ENCODE measurements at places on chromosomes 7 and 10.

DNA sequence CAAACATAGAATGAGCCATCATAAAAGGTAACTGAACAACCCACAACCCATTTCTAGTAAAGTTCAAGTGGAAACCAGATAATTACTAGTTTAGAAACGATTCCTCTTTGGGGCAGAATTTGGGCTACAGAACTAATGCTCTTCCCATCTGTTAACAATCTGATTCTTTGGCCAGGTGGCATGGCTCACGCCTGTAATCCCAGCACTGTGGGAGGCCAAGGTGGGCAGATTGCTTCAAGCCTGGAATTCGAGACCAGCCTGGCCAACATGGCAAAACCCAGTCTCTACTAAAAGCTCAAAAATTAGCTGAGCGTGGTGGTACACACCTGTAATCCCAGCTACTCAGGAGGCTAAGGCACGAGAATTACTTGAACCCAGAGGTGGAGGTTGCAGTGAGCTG is 18.5 kb downstream of the CYP51A1 start:
- H3K4me3 ChIP-seq: no peak overlapping the region
- DNase-seq: no peak
- H3K4me1 ChIP-seq: no peaks in the 10 kb centered on the region
- H3K36me3 ChIP-seq: peaks cover 28% of the 10 kb centered on the region

DNA sequence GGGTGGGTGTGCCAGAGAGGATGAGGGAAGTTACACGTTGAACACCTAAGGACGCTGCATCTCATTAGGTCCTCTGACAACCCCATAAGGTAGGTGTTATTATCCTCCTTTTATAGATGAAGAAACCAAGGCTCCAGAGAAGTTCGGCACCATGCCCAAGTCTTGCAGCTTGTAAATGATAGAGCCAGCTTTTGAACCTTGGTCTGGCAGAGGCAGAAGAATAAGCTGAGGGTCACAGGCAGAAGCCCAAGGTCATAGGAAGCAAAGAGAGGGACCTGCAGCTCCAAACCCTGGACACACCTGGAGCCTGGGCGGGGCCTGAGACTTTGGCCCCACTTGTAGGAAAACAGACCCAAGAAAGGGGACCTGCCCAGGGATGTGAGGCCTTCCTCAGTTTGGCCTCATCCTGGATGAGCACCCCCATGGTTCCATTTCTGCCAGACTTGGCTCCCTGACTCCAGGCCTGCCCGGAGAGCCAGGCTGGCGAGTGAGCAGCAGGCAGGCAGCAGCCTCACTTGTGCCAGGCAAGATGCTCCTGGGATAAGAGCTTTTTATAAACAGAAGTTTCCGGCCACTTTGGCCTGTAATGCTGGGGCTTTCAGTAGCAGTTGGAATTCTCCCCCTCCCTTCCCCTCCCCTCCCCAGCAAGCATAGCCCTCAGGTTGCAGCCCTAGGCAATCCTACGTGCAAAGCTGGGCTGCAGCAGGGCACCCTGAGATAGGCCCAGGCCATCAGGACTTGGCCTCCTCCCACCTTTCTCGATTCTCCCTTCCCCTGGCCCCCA is 2.4 kb downstream of the KCNH2 start:
- H3K36me3 ChIP-seq: no peaks in the 10 kb centered on the region
- peaks cover 48% of the 10 kb centered on the region for H3K27me3 ChIP-seq
- no peak for DNase-seq
- H3K4me1 ChIP-seq: no peaks in the 10 kb centered on the region

DNA sequence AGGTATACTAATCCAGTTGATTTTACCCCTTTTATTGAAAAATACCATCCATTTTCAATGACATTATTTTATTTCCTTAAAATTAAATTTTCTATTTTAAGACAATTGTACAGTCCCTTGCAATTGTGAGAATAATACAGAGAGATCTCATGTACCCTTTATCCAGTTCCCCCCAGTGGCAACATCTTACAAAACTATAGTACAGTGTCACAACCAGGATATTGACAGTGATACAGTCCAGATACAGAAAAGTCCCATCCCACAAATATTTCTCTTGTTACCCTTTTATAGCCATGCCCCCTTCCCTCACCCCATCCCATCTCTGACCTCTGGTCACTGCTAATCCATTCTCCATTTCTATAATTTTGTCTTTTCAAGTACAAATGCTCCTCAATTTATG is 18.5 kb downstream of the ELFN1 start:
- H3K27me3 ChIP-seq: no peaks in the 10 kb centered on the region
- no peak for DNase-seq
- H3K27ac ChIP-seq: no peak overlapping the region
- H3K4me3 ChIP-seq: no peak overlapping the region
- H3K4me1 ChIP-seq: no peaks in the 10 kb centered on the region

GRCh38 chr7:45580053-45580872 is 6.1 kb downstream of the ADCY1 start:
- peak; percentile 91 for DNase-seq
- H3K36me3 ChIP-seq: no peaks in the 10 kb centered on the region
- H3K4me3 ChIP-seq: no peak overlapping the region
- no peak overlapping the region for H3K27ac ChIP-seq

DNA sequence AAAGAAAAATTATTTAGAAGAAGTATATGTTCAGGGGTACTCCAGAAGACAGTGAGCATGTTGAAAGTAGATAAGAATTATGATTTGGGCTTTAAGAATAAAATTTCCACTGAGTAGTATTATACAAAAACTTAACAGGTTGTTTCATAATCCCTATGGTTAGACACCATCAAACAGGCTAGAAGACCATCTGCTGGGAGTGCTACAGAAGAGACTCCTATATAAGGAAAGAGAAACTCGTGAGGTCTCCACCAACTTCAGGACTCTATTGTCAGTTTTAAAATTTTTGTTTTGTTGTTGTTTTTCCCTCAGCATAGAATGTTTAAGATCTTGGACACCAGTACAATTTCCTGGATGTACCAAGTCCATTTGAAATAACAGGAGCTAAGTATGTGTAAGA is 13.1 kb downstream of the DNAJC1 start:
- no peaks in the 10 kb centered on the region for H3K36me3 ChIP-seq
- no peak overlapping the region for H3K27ac ChIP-seq
- no peaks in the 10 kb centered on the region for H3K27me3 ChIP-seq

DNA sequence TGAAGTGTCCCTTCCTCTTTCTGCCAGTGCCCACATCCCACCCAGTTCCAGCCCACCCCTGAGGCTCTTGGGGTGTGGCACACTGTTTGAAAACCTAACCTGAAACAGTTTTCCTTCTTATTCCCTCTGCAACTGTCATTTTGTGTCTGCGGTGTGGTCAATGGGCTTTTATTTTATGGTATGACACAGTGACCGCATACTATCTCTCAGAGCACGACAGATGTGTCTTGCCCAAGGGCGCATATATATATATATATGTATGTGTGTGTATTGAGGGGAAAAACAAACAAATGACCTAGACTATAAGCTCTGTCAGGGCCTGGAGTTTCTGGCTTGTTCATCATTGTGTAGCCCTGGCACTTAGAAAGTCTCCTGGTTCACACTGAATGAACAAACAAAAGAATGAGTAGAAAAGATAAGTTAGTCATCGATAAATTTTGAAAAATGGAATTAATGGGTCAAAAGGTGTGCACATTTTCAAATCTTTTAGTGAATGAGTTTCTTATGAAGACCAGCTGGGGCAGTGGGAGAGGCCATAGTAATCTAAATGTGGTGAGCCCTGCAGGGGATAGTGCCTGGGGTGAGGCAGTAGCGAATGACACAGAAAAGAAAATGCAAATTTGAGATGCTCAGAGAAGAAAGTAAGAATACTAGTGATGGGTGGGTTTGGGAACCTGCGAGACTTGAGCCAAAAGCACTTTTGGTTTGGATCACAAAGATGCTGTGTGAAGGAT is 198.4 kb downstream of the SNX10 start:
- H3K36me3 ChIP-seq: no peaks in the 10 kb centered on the region
- H3K27me3 ChIP-seq: no peaks in the 10 kb centered on the region
- H3K4me1 ChIP-seq: no peaks in the 10 kb centered on the region
- no peak overlapping the region for H3K27ac ChIP-seq
- no peak overlapping the region for H3K4me3 ChIP-seq
- no peak for DNase-seq

DNA sequence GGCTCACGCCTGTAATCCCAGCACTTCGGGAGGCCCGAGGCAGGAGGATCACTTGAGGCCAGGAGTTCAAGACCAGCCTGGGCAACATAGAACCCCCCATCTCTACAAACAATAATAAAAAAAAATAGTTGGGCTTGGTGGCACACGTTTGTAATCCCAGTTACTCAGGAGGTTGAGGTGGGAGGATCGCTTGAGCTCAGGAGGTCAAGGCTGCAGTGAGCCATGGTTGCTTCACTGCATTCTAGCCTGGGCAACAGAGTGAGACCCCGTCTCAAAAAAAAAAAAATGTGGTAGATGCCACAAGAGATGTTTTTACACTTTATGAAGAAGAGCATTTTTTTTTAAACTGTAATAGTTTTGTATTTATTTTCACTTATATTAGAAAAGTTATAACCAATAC is 12.8 kb downstream of the NYAP1 start:
- no peak overlapping the region for H3K27ac ChIP-seq
- H3K27me3 ChIP-seq: peaks cover 3% of the 10 kb centered on the region
- no peak overlapping the region for H3K4me3 ChIP-seq
- no peak for DNase-seq
- H3K36me3 ChIP-seq: no peaks in the 10 kb centered on the region

Data from osteoblast (primary cell).